ENCODE measurements at places on chromosomes 6 and 20. TPM values are rescaled to one million over a fixed set of nuclear protein-coding genes. Genes with fewer than 3 reads are reported as not detected.

- H3K36me3 ChIP-seq, result no peaks in the 10 kb centered on the region
- no peak overlapping the region for H3K4me3 ChIP-seq
- H3K27ac ChIP-seq, result no peak overlapping the region
- no peaks in the 10 kb centered on the region for H3K27me3 ChIP-seq
Observed at GRCh38 chr6:42933205-42933604, 3.9 kb downstream of the CNPY3 start.

- H3K4me1 ChIP-seq, result no peaks in the 10 kb centered on the region
- H3K27me3 ChIP-seq, result no peaks in the 10 kb centered on the region
- H3K36me3 ChIP-seq, result no peaks in the 10 kb centered on the region
- no peak overlapping the region for H3K4me3 ChIP-seq
- DNase-seq, result no peak
Observed at GRCh38 chr6:52399511-52400312, 20.4 kb upstream of the EFHC1 start.

DNA sequence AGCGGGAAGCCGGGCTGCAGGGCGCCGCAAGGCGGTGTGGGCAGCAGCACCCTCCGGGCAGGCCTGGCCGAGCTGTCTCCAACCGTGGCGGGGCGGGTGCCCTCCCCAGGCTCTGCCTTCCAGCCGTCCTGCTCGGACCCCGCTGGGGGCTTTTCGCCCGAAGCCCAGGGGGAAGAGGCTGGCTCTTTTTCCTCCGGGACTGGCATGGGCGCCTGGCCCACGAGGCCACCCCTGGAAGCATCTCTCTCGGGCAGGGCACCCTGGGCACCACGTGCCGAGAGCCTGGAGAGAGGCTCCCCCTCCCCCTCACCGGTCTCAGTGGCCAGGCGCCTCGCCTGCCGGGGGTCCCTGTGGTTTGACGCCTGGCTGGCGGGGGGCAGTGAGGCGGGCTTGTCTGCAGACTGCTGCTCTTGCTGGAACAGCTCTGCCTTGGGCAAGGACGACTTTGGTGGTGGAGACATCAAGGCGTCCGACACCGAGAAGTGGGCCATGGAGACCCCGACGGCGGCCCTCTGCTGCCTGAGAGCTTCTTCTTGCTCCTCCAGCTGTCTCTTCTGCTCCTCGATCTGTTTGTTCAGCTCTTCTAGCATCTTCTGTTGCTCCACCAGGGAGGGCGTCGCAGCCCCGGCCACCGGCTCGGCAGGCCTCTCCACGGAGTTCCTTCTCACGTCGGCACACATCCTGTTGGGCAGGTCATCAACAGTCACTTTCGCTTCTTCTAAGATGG, 19.5 kb upstream of the TCFL5 start:
- no peak overlapping the region for H3K27ac ChIP-seq
- no peak for DNase-seq
- H3K4me1 ChIP-seq, result no peaks in the 10 kb centered on the region
- H3K27me3 ChIP-seq, result no peaks in the 10 kb centered on the region
- H3K4me3 ChIP-seq, result no peak overlapping the region

- no peaks in the 10 kb centered on the region for H3K4me1 ChIP-seq
- no peak overlapping the region for H3K4me3 ChIP-seq
- no peak overlapping the region for H3K27ac ChIP-seq
- H3K27me3 ChIP-seq, result no peaks in the 10 kb centered on the region
Observed at GRCh38 chr6:104256646-104257045, 603.1 kb downstream of the HACE1 start.

- H3K36me3 ChIP-seq, result no peaks in the 10 kb centered on the region
- peak overlapping the region; percentile 72 for H3K27ac ChIP-seq
- no peak for DNase-seq
- no peak overlapping the region for H3K4me3 ChIP-seq
- no peaks in the 10 kb centered on the region for H3K27me3 ChIP-seq
- H3K4me1 ChIP-seq, result no peaks in the 10 kb centered on the region
Observed at GRCh38 chr6:111429571-111429970, 53.4 kb downstream of the REV3L start.

DNA sequence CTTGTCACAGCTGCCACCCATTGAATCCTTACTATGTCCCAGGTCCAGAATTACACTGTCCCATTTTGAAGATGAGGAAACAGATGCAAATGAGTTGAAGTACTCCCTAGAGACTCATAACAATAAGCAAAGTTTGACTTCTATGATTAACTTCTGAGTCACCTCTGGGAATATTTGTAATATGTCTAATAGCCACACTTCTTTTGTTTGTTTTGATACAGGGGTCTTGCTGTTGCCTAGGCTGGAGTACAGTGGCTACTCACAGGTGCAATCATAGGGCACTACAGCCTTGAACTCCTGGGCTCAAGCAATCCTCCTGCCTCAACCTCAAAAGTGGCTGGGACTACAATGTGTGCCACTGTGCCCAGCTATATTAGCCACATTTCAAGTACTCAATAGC, 11.4 kb upstream of the SOX12 start:
- H3K4me1 ChIP-seq, result no peaks in the 10 kb centered on the region
- no peaks in the 10 kb centered on the region for H3K27me3 ChIP-seq
- DNase-seq, result no peak
- no peak overlapping the region for H3K4me3 ChIP-seq

DNA sequence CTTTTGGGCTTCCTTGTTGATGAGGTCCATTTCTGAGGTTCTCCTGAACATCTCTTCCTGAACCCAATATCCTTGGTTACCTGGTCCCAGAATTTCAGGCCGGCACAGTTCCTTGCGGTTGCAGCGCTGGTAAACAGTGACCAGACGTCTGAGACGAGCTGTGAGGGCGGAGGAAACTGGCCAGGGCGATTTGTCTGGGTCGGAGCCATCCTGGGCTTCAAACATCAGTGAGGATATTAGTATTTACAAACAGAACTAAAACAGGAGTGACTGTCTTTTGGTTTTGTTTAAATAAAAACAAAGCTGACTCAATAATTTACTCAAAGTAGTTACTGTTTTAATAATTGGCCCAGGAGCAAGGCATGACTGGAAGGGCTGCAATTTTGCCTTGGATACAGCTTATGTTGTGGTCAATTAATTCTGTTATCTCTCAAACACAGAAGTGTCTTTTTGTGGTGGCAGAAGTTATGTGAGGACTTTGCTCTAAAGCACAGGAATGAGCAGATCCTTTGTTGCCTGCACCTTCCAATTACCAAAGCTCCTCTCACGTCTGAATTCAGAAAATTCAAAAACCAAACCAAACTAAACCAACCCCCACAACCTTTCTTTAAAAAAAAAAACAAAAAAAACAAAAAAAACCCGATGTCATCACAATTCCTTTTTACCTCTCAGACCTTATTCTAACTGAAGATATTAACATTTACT, 58.7 kb upstream of the EMILIN3 start:
- no peak for DNase-seq
- H3K4me3 ChIP-seq, result no peak overlapping the region
- no peaks in the 10 kb centered on the region for H3K36me3 ChIP-seq
- H3K27me3 ChIP-seq, result no peaks in the 10 kb centered on the region
- H3K27ac ChIP-seq, result peak overlapping the region; percentile 53
- H3K4me1 ChIP-seq, result no peaks in the 10 kb centered on the region

GRCh38 chr6:135707426-135707825, 144.1 kb upstream of the PDE7B start:
- DNase-seq, result no peak
- no peaks in the 10 kb centered on the region for H3K36me3 ChIP-seq
- H3K4me1 ChIP-seq, result no peaks in the 10 kb centered on the region
- no peak overlapping the region for H3K4me3 ChIP-seq
- H3K27me3 ChIP-seq, result no peaks in the 10 kb centered on the region

GRCh38 chr20:21384308-21384892, 12.9 kb downstream of the NKX2-4 start:
- H3K4me1 ChIP-seq, result no peaks in the 10 kb centered on the region
- H3K27ac ChIP-seq, result no peak overlapping the region
- H3K27me3 ChIP-seq, result no peaks in the 10 kb centered on the region
- H3K4me3 ChIP-seq, result no peak overlapping the region
- DNase-seq, result no peak

DNA sequence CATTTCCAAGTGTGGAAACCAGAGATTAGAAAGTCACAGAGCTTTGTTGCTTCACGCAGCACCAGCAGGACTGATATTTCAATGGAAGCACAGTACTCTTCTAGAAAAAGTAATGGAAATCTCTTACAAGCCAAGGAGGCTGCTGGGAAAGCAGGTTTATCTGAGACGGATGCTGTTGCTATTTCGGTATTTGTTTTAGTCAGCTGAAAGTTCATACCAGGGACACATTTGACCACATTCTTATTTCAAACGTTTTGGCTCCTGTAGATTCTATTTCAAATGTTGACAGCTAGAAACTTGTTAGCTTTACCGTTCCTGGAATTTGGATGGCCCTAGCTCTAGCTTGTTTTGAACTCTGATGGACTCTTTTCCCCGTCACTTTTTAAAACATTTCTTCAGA, 3.7 kb upstream of the TMEM242 start:
- no peak overlapping the region for H3K27ac ChIP-seq
- H3K4me1 ChIP-seq, result no peaks in the 10 kb centered on the region
- no peak overlapping the region for H3K4me3 ChIP-seq
- no peak for DNase-seq

DNA sequence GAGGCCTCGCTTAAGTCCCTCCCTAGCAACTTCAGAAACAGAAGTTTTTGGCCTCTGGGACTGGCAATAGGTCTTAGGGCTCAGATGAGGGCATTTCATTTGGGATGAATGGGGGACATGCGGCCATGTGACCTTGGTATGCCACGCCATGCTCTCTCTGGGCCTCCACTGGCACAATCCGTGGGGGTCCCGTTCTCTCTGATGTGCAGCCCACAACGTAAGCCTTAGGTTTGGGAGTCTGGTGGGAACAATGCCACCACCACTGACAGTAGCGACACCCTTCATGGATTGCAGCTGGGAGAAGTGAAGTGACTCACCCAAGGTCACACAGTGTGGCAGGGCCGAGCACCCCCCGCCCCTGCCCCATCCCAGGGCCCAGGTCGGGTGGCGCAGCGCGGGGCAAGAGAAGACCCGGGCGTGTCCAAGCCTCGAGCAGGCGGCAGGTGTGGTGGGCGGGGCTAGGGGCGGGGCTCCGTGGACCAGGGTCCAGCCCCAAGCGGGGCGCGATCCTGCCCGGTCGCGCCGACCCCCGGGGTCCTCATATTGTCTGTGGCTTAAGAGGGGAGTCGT, 864 bp upstream of the CEBPB start:
- peak overlapping the region; percentile 100 for H3K27ac ChIP-seq
- H3K27me3 ChIP-seq, result no peaks in the 10 kb centered on the region
- no peaks in the 10 kb centered on the region for H3K4me1 ChIP-seq
- DNase-seq, result peak; percentile 67

- no peak overlapping the region for H3K27ac ChIP-seq
- peaks cover 8% of the 10 kb centered on the region for H3K4me1 ChIP-seq
- H3K36me3 ChIP-seq, result no peaks in the 10 kb centered on the region
- peak; percentile 27 for DNase-seq
Observed at GRCh38 chr20:2206957-2207769, 88.6 kb upstream of the TGM3 start.

DNA sequence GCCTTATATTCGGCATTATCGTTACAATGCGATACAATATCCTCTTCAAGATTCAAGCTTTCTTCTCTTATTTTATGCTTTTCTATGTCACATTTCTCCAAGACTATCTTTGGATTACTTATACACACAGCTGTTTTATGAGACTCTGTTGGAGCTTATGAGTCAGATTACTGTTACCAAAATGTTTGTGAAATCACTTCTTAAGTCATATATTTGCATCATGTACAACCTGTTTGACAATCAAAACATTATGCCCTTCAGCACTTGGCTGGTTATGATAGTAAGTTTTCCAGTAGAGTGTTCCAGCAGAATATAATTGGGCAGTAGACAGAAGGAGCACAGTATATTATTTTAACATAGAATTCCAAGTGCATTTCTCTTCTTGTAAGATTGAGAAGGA, 35.2 kb downstream of the BMP6 start:
- H3K4me3 ChIP-seq, result no peak overlapping the region
- H3K27ac ChIP-seq, result no peak overlapping the region
- H3K4me1 ChIP-seq, result no peaks in the 10 kb centered on the region
- H3K36me3 ChIP-seq, result no peaks in the 10 kb centered on the region
- DNase-seq, result no peak

GRCh38 chr20:43563429-43563828, 4.6 kb downstream of the SGK2 start:
- no peaks in the 10 kb centered on the region for H3K4me1 ChIP-seq
- no peaks in the 10 kb centered on the region for H3K27me3 ChIP-seq
- no peak overlapping the region for H3K27ac ChIP-seq
- DNase-seq, result no peak
- no peaks in the 10 kb centered on the region for H3K36me3 ChIP-seq
- no peak overlapping the region for H3K4me3 ChIP-seq

GRCh38 chr20:47377122-47377722, 20.7 kb upstream of the ZMYND8 start:
- no peaks in the 10 kb centered on the region for H3K4me1 ChIP-seq
- no peak for DNase-seq
- no peak overlapping the region for H3K27ac ChIP-seq
- no peaks in the 10 kb centered on the region for H3K27me3 ChIP-seq

GRCh38 chr6:156720691-156721685, 56.2 kb upstream of the ARID1B start:
- H3K4me1 ChIP-seq, result no peaks in the 10 kb centered on the region
- peak; percentile 20 for DNase-seq
- peak overlapping the region; percentile 95 for H3K27ac ChIP-seq
- H3K27me3 ChIP-seq, result no peaks in the 10 kb centered on the region
- no peaks in the 10 kb centered on the region for H3K36me3 ChIP-seq

DNA sequence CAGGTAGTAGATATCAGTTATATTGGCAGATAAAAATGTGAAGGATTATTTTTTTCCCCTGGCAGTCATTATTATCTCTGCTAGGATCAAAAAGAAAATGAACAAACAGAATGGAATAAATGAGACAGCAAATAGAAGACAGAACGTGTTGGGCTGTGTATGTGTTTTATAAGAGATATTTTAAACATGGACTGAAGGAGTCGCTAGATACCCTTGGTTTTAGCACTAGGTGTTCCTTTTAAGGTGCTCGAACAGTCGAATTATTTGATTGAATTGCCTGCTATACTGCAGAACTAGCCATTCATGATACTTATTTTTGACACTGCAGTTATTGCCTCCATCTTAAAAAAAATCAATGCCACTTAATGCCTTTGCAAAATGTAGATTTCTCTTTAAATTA, 3.7 kb downstream of the GRIK2 start:
- H3K27ac ChIP-seq, result no peak overlapping the region
- H3K36me3 ChIP-seq, result no peaks in the 10 kb centered on the region
- H3K4me3 ChIP-seq, result no peak overlapping the region

- H3K27me3 ChIP-seq, result no peaks in the 10 kb centered on the region
- H3K4me1 ChIP-seq, result no peaks in the 10 kb centered on the region
- peak; percentile 61 for DNase-seq
- H3K27ac ChIP-seq, result no peak overlapping the region
Observed at GRCh38 chr6:37483917-37484785, 15.5 kb downstream of the CCDC167 start.

GRCh38 chr20:35091816-35092523, 637 bp downstream of the TRPC4AP start:
- H3K27me3 ChIP-seq, result no peaks in the 10 kb centered on the region
- peak; percentile 20 for DNase-seq
- H3K27ac ChIP-seq, result peak overlapping the region; percentile 86
- no peaks in the 10 kb centered on the region for H3K36me3 ChIP-seq

Gene SAPCD1
- not detected for total RNA-seq

Gene CLIC1
- 207 TPM for total RNA-seq

Gene HLA-DMA
- 134 TPM for total RNA-seq

Gene FAM209B
- total RNA-seq, result not detected

Gene CLPSL2
- total RNA-seq, result not detected

Gene SSTR4
- total RNA-seq, result not detected

Gene DLK2
- total RNA-seq, result 3.3 TPM

Gene MARCKS
- 140 TPM for total RNA-seq

Gene ANKEF1
- 5.1 TPM for total RNA-seq

Gene MANEA
- total RNA-seq, result 7.4 TPM

Gene TEAD3
- 17.6 TPM for total RNA-seq

Gene SNX21
- 56.5 TPM for total RNA-seq

Gene DCBLD1
- 2.8 TPM for total RNA-seq

Gene GDAP1L1
- 0.41 TPM for total RNA-seq

Gene C6orf118
- not detected for total RNA-seq

Gene DTNBP1
- total RNA-seq, result 9.0 TPM

All from uterus (tissue), 4 donors.